ENCODE measurements at places on chromosomes 5 and 9. TPM values are rescaled to one million over a fixed set of nuclear protein-coding genes. Genes with fewer than 3 reads are reported as not detected.

The NUTM2F gene
- not detected for polyA plus RNA-seq

The SPINK1 gene
- not detected for polyA plus RNA-seq

The CSNK1A1 gene
- 112 TPM for polyA plus RNA-seq

The C5orf15 gene
- 73.5 TPM for polyA plus RNA-seq

The SPAAR gene
- polyA plus RNA-seq, result 0.24 TPM

The PLCXD3 gene
- 0.01 TPM for polyA plus RNA-seq

GRCh38 chr9:110251212-110251611 is 5.1 kb downstream of the TXN start:
- DNase-seq, result no peak

GRCh38 chr5:172658961-172659501 is 18.0 kb downstream of the NEURL1B start:
- DNase-seq, result peak; percentile 46

DNA sequence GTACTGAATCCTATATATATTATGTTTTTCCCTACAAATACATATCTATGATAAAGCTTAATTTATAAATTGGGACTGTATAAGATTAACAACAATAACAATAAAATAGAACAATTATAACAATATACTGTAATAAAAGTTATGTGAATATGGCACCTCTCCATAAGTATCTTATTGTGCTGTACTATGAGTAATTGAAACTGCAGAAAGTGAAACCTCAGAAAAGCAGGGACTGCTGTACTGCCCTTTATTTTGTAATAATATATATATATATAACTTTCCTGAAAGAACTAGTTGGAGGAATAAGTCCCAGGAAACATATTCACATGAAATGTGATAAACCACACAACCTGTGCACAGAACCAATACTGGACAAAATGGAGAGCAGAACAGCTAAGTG is 77.3 kb downstream of the PAM start:
- no peak for DNase-seq

DNA sequence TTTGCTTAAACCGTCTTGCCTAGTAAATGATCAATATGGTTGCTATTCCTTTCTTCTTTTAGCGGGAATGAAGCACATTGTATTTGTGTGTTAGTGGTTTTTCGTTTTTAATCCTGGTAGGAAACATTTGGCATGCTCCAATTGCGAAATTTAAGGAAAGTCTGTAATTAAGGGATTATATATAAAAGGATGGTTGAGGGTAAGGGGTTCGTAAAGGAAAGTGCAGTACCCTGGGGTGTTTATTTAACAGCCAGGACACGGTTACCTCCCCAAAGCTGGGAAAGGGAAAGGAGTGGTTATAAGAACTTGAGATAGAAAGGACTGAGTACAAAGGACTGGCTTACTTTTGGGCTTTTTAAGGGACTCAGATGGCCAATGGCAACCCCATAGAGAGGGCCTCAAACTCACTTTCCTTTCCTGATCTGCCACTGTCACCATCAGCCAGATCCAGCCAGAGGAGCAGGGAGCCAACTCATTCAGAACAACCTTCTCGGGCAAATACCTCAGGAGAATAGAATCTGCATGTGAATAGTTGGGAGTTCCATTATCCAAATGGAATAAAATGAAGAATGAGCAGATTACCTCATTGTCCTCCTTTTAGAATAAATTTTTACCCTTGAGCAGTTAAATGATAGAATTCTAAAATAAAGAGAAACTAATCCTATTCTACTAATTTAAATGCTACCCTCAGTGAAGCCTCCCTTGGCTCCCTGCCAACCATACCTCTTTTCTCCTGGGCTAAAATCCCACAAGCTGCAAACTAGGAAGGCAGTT is 117.7 kb downstream of the SNCAIP start:
- no peak for DNase-seq

GRCh38 chr9:106075960-106076327 is 381.6 kb downstream of the TMEM38B start:
- DNase-seq, result peak; percentile 4

DNA sequence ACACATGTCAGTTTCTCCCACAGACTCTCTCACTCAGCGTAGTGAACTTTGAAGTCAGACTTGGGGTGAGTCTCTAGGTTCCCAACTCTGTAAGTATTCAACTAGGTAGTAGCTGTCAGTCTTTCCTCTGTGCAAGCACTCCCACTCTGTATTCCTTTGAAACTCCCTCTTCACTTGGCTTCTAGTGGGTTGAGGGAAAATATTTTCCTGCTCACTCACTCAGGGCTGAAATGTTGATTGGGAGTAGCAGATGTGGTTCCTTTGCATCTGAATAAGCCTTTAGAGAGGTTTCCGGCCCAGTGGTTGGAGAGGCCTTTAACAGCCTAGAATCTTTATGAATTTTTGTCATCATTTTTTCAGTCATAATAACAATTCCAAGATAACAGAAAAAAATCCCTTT is 18.1 kb upstream of the ARRDC3 start:
- peak; percentile 35 for DNase-seq

DNA sequence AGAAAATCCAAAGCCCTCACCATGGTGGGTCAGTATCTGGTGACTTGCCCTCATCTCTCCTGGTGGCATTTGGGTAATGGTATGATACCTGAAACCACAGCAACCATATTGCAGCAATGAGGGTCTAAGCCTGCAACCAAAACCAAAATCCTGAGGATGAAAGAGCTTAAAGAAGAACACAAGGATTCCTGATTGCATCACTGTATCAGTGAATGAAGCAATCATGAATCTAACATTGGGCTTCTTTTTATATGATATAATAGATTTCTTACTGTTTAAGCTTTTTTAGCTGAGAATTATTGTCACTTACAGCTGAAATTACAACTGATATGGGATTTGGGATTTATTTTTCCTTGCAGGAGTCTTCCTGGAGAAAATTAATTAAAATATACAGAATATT is 269.9 kb downstream of the MEF2C start:
- DNase-seq, result no peak

GRCh38 chr5:122319897-122320296 is 7.9 kb downstream of the SNCAIP start:
- DNase-seq, result no peak

DNA sequence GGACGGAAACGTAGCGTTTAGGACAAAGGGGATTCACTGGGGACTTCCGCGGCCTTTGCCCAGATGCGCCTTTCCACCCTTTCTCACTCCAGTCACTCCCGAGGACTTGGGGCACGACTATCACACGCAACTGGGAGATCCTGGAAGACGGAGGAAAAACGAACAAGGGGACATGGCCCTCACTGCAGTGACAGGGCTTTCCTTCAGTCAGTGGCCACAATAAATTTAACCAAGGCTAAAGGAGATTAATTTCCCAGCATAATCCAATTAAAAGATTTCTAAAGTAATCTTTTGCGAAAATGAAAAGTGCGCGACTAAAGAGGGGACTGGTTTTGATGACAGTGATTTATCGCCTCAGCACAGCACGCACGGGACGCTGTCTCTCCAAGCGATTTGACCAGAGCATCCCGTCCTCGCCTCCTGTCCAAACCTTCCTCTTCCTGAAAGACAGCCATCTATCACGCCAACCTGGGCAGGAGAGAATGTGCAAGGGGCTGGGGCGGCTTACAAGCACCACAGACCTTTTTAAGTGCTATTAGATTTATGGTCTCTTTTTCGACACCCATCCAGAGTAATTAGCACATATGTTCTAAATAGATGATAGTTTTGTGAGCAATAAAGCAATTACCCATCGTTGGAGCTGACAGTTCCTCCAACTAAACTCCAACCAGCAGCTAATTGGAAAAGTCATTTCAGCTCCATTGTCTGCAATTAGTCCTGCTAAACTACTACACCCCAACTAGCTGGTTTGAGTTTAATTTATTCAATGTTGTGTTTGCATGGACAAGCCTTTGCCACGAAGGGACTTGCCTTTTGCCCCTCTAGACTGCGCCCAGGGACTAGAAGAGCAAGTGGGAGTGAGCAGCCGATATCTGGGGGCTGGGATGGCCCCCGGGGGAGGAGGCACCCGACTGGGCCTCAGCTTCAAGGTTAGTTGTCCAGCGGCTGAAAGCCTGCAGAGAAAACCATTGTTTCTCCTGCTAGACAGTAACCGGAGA is 7.4 kb downstream of the NR2F1-AS1 start:
- DNase-seq, result no peak

GRCh38 chr5:137209232-137209809 is 289.8 kb downstream of the SPOCK1 start:
- no peak for DNase-seq

GRCh38 chr5:77389746-77390145 is 102.4 kb downstream of the WDR41 start:
- no peak for DNase-seq

- DNase-seq, result peak; percentile 47
These were observed 750 bp downstream of the DNM1 start for GRCh38 chr9:128203707-128204551.

DNA sequence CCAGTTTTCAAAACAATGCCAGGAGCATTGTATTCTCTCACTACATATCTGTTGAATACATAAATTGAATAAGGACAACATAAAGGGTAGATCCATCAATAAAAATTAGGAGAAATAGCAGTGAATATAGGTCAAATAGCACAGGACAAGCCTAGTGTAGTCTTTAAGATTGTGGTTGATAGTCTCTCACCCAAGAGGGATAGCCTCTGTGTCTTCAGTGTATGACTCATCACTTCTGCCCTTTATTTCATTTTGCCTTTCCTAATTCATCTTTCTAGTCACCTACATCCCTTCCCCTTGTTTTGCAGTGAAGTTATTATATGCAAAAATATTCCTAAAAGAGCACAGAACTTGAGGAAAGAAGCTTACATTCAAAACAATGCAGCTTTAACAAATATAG is 335.0 kb upstream of the TUSC1 start:
- DNase-seq, result no peak

DNA sequence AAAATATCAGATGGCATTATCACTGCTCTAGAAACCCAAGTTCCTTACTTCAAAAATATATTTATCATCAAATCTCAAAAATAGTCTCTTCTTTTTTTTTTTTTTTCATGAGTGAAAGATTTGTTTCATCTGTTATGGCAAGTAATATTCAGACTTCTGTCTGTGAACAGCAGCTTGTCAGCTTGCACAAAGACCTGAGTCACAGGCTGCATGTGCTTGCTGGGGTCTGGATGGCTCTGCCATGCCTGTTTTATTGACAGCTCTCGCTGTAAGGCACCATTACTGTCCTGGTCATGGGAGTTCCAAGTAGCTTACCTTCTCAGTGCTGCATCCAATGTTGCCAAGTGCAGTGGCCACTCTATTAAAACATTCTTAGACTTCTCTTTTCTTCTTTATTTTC is 456.4 kb downstream of the GADD45G start:
- DNase-seq, result no peak

DNA sequence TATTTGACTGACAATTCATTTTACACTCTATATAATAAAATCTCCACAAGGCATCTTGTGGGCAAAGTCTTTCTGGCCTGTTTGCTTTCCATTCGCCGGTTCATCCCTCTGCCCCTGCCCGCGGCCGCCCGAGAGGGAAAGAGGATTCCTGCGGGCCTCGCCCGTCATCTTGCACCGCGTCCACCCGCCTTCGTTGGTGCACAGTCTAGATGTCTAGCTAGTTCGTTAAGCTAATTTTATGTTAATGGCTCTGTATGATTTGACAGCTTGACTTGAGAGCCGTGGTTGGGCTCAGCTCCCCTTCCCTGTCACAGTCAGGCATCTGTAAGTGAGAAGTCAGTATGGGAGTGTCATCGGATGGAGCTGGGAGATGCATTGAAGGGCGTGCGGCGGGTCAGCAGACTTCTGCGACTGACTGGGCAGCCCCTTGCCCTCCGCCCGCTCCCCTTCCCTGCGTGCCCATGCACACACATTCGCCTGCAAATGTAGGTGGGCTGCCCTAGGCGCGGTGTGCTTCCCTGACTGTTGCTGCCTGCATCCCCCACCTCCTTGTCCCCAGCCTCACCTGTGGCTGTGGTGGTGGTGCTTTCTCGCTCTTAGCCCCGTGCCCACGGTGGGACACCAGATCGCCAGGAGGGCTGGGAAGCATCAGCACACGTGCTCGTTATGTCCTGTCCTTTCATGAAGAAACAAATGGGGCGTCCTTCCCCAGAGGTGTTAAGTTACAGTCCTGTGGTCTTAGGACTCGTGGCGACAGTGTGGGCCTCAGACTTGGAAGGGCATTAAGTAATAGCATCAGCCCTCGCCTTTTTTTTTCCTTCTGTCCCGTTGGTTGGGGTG is 25.9 kb upstream of the PRDM12 start:
- DNase-seq, result no peak

- DNase-seq, result no peak
These were observed 679.8 kb upstream of the FTMT start for GRCh38 chr5:121171834-121172233.

DNA sequence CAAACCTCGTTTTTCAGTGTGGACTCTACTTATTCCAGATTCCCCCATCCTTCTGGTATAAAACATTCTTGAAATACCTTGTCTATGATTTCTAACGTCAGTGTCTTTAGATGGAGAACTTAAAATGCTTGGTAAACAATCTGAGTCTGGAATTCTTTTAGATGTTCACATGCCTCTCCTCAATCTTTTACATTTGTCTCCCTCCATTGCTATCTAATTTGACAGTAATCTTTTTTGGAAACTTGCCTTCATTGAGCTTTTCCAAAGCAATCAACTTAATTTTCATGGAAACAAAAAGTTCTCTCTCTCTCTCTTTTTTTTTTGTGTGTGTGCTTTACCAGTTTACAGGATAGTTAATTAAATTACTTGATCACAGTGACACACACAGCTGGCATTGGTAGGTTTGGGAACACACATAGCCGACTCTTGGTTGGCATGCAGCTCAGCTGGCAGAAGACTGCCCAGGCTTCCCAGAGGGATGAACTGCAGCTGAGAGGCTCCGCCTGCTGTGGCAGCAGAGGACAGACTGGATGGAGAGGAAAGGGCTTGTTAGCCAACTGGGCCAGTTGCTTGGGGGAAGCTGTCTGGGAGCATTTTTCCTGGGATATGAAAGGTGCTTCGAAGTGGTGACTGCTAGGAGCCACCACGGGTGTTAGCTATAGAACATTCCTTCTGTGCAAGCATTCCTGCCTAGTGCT is 271.3 kb downstream of the ZSWIM6 start:
- no peak for DNase-seq

DNA sequence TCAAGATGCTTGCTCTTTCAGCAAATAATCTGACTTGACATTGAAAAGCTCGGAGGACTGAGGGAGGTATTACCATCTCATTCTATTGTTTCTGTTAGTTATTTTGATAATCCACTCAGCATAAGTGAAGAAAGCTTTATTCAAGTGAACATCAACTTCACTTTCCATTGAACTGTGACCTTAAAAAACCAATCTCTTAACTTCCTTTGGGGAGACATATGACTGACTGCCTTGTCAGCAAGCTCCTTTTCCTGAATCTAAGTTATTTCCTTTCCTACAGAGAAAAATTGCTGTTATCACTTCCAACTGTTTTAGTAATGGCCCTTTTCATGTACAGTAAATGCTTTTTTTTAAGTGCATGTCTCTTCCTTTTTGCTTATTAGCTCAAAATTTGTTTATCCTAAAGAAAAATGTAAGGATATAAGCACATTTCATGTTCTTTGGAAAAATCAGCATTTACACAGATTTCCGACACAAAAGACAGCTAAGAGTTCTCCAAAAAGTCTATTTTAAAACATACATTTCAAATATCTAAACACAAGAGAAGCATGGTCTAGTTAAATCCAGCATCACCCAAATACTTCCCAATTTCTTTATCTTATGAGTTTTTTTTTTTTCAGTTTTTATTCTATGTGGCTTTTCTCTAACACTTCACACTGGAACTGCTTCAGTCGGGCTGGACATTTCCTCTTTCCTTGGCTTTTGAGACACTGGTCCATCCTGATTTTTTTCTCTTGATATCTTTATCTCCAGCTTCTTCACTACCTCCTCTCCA is 117.9 kb upstream of the DAB2 start:
- DNase-seq, result no peak

GRCh38 chr5:39451276-39451941 is 26.6 kb upstream of the DAB2 start:
- no peak for DNase-seq
